Stimulated activated naive CD4-positive, alpha-beta T cell treated with Interleukin-2 at 50 U/mL for 16 hours (primary cell): ENCODE measurements at places on chromosomes 1 and 21.

DNA sequence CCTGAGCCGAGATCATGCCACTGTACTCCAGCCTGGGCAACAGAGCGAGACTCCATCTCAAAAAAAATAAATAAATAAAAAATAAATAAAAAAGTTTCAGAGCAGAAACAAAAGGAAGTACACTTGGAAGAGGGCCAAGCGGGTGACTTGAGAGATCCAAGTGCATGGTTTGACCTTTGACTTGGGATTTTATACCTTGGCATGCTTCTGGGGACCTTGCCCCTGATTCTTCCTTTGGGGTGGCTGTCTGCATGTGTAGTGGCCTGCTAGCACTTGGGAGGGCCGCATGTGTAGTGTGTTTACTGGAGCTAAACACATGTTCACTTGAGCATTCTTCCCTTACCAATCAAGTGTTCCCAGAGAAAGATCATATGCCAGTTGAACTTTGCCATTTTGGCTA lies 114.0 kb downstream of the DTL start:
- DNase-seq: no peak

DNA sequence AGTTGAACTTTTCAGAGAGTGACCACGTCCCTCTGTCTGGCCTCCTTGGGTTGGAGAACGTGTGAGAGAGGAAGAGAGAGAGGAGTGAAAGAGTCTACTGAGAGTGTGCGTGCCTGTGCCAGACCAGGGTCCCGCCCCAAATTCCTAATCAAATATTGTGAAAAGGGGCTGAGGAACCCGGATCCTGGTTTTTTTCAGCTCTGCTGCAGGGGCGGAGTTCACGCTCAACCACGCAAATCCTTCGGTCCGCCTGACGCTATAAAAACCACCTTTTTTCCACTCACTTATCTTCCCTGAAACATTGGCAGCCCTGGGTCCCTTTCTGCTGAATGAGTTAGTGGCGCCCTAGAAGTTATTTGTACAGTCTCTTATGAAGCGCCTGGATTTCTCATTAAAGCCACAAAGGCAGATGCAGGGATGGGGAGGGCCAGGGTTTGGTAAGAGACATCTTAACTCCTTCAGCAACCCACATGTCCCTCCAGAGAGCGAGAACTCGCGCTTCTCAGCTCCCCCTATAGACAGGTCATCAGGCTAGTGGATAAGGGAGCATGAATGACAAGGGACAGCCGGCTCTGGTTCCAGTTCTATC lies at the start of gene FMOD:
TSS of gene FMOD (minus strand) at position 86 of the 589 bp plus-strand sequence. CDS start 2,852 bp downstream, outside the sequence.
- no peak for DNase-seq

DNA sequence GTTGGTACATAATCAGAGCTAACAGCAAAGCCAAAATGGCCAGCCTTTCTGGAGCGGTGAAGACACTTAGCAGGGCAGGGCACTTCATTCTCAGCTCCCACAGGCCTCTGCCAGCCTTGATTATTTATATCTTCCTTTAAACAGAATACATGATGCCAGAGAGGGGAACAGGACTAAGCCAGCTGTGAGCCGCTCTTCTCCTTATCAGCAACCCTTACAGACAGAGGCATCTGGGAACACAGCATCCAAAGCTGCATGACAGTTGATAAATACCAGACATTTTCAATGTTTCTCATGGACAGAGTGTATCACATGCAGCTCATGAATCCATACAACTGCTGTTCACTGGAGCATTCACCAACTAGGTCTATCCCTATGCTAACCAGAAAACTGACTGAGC lies 29.1 kb downstream of the DNAJC11 start:
- DNase-seq: no peak

- no peak for DNase-seq
These were observed 15.7 kb downstream of the TTC34 start for GRCh38 chr1:2785631-2786328.

DNA sequence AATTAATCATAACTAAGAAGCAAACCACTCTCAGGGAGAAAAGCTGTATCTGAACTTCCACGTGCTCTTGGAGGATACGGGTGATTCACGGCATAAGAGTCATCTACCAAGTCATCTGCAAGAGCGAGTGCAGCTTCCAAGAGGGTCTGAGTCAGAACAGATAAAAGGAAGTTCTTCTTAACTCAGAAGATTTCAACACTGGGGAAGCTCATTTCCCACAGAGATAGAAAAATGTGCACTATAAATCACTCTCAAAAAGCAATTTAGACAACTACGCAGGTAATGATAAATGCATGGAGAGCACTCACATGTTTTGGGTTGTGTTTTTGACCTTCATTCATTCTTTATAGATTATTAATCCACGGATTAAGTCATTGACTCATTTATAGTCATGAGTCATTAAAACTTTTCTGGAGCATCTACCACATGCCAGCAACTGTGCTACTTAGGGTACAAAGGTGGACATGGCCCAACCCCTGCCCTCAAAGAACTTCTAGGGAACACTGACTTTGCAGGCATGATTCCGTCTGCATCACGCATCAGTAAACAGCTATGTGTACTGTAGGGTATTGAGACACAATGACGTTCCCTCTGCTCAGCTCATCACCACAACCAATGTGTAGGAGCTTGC lies 20.8 kb downstream of the KCNJ15 start:
- DNase-seq: no peak

GRCh38 chr1:184747089-184747955 lies 7.3 kb downstream of the EDEM3 start:
- no peak for DNase-seq

- DNase-seq: no peak
These were observed 88.9 kb downstream of the CRB1 start for GRCh38 chr1:197356723-197357533.

DNA sequence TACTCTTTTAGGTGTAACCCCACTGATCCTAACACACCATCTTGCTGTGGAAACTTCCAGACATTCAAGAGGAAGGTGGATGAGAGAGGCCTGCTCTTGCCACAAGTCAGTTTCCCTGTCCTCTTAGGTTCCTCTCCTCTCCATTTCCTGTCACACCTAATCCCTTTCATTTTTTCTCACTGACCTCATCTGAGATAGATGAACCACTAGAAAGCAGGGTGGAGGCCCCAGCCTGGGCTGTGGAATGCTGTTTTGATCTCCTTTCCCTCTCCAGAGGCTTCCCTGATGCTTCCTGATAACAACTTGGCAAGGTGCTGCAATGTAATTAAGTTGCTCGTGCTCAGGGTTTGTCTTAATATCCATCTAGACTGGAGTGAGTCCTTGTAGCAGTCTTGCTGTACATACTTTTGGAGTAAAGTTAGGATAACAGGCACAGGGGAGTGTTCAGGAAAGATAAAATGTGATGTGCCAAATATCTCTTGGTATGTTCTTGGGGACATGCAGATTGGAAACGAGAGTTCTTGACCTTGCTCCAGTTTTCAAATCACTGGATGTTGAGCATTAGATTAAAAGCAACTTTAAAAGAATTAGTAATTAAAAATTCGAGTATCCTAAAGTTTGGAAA lies 11.2 kb downstream of the LRRC42 start:
- DNase-seq: no peak

DNA sequence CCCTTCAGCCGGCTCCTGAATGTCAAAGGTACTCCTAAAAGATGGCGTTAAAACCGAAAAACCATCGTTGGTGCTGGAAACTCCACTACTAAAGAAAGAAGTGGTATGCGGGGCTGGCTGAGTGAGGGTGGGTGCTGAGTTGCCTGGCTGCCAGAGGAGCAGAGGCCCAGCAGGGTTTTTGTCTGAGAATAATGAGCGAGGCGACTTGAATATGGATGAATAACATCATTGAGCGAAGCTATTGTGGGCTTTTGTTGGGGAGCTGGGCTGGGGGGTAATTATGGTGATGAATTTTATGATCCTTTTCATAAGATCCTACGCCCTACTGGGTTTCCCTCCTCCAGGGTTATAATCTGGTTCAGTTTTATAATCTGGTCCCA lies 2.0 kb downstream of the PDPN start:
- DNase-seq: no peak

- DNase-seq: no peak
These were observed 44.0 kb downstream of the RUNX1 start for GRCh38 chr21:35005077-35005476.

DNA sequence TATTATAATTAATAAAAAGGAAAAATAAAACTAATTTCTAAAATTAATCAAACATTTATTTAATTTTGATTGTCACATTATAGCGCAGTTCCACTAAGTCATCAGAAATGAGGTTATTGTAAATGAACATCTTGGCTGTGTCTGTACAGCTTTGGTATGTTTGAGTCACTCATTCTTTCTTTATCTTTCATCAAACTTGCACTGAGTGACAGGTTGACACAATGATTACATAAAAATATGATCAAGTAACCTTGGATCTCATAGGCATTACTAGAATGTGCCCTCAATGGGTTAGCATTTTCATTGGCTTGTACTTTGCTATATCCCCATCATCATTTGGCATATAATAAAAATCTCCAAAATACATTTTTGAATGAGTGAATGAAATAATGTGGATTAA lies 1353.2 kb upstream of the ADGRL2 start:
- no peak for DNase-seq

DNA sequence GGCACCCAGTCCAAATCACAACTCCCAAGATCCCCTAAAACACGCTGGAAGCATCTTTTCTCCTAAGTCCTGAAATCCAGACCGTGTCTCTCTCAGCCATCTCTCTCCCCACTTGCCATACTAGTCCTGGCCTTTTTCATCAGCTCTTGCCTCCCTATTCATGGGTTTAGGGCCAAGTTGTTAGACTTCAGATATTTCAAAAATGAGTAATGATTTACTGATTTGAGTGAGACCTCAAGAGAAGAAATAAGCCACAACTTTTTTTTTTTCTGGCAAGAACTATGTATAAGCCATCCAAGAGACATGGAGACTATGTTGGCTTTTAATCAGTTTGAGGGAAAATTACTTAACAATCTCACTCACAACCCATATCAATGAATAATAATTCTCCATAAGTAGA lies 62.5 kb downstream of the TBX15 start:
- DNase-seq: no peak

DNA sequence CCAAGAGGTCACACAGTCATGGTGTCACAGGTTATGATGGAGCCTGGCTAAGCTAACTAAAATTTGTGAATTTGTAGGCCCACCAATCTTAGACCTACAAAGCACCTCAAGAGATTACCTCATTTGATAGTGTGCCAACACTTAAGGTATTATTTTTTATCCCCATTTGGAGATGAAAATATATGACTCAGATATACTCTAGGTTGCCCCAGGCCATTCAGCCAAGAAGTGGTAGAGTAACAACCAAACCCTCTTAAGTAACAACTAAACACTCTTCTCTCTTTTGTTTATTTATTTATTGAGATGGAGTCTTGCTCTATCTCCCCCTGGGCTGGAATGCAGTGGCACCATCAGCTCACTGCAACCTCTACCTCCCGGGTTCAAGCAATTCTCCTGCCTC lies 14.3 kb downstream of the NPL start:
- no peak for DNase-seq

- DNase-seq: no peak
These were observed 92.6 kb downstream of the LPAR3 start for GRCh38 chr1:84800090-84801073.

DNA sequence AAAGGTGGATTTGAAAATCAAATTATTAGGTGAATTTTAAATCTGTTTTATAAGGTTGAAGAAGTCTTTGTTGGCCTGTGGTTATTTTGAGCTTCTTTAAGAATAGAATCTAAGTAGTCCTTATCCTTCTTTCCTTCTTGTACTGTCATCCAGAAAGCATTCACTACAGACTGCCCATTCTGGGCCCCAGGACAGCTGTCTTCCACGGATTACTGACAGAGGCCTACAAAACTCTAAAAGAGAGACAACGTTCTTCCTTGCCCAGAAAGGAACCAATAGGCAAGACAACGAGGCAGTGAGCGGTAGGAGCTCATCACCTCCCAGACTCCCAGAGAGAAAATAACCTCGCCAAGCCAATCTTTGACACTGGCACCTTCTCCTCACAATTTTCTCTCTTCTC lies 24.4 kb upstream of the PIGC start:
- DNase-seq: no peak

GRCh38 chr1:92909321-92909720 lies 51.9 kb downstream of the DIPK1A start:
- DNase-seq: no peak

GRCh38 chr1:41638086-41639024 lies 153.9 kb upstream of the EDN2 start:
- no peak for DNase-seq

DNA sequence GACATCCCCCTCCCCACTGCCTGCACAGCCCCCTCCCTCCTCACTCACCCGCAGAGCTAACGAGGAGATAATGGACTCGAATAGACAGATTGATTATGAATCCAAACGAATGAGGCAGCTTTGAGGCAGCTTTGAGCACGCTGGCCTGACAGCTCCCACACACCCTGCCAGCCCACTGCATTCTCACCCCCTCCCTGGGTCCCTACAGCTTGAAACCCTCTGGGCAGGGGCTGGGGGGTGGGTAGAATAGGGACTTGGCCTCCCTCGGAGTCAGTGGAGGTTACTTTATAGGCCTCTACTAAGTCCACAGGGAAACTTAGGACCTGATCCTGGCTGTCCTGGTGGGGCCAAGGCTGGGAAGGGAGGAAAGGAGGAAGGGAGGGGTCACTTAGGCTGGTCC lies 1.9 kb downstream of the NTRK1 start:
- DNase-seq: no peak

- DNase-seq: no peak
These were observed 54.8 kb upstream of the USP1 start for GRCh38 chr1:62381831-62382657.

DNA sequence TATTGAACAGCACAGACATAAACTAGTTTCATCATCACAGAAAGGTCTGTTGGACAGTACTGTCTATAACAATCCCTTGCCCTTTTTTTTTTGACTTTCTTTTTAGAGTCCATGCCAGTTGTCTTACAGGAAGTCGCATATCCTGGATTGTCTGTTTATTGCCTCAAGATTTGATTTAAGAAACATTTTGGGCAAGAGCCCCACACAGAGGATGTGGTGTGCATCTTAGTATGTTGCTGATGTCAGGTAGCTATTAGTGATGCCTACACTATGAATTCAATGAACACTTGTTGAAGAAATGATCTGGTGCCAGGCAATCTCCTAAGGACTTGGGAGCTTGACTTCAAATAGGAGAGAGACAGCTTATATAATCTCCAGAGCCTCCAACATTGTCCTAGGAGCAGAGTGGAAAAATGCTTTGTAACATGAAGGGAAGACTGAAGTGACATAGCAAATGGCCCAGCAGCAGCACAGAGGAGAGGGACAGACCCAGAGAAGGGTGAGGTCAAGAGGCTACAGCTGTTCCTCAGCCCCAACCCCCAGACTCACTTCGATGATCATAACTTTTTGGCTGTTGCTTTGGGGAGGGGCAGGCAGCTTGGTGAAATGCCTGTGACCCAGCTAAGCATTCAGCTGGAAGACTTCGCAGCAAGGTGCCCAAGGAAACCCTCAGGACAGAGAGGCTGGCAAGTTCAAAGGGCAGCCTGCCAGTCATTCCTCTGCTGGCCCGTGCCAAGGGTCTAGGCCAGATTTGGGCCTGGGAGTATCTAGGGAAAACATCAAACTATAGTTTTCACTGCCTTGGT lies 7.5 kb upstream of the RAB29 start:
- DNase-seq: no peak

- peak; percentile 78 for DNase-seq
These were observed 26.6 kb downstream of the IL6R start for GRCh38 chr1:154431586-154432373.
